NCI-H1092 (cell line): ENCODE measurements at places on chromosomes 6 and 20.

DNA sequence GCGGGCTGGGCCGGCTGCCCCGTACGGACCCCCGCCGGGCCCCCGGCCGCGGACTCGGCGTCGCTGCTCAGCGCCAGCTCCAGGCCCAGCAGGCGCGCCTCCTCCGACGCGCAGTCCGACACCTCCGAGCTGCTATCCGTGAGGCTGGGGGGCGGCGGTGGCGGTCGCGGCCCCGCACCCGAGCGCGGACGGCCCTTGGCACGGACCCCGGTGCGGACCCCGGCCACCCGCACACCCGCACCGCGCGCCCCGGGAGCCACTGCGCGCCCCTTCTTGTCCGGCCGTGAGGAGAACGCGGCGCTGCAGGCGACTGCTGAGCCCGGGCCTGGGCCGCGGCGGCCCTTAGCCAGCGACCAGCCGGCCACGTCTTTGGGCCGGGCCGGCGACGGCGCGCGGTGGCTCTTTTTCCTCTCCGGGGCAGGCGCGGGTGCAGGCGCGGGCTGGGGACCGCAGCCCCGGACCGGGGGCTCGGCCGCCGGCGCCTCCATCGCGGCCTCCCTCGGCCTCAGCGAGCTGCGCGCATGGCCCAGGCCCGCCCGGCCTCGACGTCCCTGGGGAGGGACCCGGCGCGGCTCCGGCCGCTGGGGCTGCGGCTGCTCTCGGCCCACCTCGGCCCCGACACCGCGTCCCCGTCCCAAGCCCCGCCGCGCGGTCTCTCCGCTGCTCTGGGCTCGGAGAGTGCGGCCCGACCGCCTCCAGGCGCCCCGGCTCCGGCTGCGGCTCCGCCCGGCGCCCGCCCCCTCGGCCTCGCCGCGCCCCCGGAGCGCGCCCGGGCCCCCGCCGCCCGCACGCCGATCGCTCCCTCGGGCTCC is 12.9 kb upstream of the TLDC2 start:
- no peak for DNase-seq

DNA sequence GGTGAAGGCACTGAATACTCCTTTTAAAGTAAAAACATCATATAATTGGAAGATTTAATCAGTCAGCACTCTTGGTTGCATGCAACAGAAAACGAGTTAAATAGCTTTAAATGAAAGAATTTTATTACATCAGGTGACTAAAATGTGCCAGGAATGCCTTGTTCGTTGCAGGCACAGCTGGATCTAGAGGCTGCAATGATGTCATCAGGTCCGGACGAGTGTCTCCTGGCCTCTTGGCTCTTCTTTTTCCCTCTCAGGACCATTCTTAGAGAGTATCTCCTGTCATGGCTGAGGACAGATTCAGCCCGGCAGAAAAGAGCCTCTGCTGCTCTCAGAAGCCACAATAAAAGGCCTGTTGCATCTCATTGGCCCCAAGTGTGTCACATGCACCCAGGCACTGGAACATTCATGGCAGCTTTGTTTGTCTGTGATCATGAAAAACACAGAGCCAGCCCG is 510.7 kb upstream of the SULF2 start:
- DNase-seq, result no peak

- no peak for DNase-seq
These were observed 85.2 kb downstream of the PRSS35 start for GRCh38 chr6:83597511-83597910.

DNA sequence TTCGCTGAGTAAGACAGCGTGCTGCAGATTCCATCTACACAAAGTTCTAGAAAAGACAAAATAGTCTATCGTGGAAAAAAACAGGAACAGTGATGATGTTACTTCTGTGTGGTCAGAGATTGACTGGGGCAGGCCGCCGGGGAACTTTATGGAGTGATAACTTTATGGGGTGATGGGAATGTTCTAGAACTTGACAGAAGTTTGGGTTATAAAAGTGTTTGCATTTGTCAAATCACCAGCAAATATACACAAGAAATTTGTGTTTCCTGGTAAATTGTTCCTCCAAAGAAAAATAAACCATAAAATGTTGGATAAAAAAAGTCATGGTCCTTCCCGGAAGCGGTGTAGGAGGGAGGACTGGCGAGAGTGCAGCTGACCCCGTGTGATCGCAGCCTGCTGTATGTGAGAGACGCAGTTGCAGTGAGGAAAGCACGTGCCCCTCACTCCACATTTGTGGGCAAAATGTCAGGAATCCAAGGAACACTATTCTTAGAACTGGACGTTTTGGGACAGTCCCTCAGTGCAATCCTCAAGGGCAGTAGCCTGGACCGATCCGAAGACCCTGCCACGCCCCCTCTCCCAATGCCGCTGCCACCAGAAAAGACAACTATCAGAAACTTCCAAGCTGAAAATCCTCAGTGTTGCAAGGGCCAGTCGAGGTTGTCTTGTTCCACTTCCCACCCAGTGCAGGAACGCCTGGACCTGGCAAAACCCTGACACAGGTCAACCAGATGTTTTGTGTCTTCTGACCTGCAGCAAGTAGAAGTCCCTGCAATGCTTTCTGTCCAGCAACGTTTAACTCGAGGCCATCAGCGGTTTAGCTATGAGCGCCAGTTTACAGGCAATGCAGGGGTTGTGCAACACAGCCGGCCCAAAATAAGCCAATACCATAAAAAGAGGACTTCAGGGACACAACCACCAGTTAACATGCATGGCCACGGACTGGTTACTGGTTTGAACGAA is 80.5 kb upstream of the QKI start:
- DNase-seq, result no peak

DNA sequence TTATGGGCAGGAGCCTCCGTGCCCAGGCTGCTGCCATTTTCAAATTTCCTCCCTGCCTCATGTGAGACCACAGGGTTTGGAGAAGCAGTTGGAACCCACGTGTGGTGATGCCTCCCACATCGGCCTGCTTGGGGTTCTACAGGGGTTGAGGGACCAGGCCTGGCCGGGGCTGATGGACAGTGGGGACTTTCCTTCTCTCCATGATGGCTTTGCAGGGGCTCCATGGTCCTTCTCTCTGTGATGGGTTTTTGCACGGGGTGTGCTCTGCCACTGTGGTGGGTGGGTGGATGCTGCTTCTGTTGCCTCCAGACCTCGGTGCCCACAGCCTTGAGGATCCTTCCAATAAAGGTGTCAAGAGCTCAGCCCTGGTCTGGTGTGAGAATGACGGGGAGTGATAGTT is 54.4 kb downstream of the ADNP start:
- DNase-seq, result no peak

DNA sequence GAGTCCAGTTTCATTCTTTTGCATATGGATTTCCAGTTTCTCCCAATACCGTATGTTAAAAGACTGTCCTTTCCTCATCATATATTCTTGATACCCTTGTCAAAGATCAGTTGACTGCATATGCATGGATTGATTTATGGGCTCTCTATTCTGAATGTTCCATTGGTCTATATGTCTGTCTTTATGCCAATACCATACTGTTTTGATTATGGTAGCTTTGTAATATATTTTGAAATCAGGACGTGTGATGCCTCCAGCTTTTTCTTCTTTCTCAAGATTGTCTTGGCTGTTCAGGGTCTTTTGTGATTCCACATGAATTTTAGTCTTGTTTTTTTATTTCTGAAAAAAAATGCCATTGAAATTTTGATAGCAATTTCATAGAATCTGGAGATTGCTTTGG is 51.9 kb downstream of the KIZ start:
- DNase-seq, result no peak

GRCh38 chr6:150006961-150007464 is 18.3 kb downstream of the RAET1L start:
- no peak for DNase-seq

DNA sequence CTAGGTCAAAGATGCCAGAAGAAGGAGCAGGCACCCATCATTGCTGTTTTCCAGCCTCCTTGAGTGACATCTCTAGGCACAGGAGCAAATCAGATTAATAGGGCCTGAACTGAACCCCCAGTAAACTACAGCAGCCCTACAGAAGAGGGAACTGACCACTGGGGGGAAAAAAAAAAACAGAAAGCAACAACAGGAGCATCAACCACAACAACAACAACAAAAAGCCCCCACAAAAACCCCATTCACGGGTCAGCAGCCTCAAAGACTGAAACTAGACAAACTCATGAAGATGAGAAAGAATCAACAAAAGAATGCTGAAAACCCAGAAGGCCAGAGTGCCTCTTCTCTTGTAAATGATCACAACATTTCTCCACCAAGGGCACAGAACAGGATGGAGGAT is 537.4 kb upstream of the BTBD3 start:
- no peak for DNase-seq

DNA sequence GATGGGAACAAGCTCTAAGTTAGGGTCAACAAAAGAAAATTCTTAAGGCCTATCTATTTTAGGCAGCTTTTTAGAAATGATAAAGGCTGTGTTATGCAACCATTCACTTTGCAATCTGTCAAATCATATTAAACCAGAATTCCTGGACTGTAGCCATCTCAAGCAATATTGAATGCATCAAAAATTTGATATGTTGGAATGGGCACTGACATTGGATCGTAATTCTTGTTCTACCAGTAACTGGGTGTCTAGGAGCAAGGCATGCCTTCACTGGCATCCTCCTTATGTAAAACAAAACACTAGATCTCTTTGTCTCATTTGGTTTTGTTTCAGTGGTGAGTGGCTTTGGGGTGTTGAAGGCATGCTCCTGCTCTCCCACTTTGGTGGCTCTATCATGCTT is 145.6 kb downstream of the JARID2 start:
- DNase-seq, result no peak

DNA sequence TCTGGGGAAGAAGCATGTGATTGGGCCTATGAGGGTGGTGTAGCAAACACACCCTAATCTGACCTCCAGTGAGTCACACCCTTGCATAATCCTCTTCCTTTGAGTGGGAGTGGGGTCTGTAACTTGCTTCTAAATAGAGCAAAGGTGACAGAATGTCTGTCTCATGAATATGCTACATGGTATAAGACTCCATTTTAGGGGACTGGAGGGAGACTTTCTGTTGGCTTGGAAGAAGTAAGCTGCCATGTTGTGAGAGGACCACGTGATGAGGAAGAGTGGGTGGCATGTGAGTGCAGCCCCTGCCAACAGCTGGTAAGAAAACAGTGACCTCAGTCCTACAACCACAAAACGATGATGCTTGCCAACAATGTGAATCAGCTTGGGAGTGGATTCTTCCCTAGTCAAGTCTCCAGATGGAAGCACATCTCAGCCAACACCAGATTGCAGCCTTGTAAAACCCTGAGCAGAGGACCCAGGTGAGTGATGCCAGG is 3.7 kb downstream of the AK9 start:
- DNase-seq, result no peak

GRCh38 chr6:148200781-148201180 is 141.9 kb upstream of the SASH1 start:
- DNase-seq, result no peak

DNA sequence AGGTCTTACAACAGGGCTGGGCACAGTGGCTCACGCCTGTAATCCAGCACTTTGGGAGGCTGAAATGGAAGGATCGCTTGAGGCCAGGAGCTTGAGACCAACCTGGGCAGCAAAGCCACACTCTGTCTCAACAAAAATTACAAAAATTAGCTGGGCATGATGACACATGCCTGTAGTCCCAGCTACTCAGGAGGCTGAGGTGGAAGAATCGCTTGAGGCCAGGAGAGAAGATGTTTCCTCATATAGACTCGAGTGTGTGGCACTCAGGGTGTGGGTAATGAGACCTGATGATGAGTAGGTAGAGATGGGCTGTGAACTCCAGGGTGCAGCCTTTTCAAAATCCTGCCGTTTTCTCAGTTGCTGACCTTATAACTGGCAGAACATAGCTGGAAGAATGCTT is 125.3 kb upstream of the FOXO3 start:
- no peak for DNase-seq

GRCh38 chr20:35992713-35993335 is 24.4 kb downstream of the CNBD2 start:
- DNase-seq, result peak; percentile 62
